ENCODE measurements at places on chromosomes 16 and 17.

DNA sequence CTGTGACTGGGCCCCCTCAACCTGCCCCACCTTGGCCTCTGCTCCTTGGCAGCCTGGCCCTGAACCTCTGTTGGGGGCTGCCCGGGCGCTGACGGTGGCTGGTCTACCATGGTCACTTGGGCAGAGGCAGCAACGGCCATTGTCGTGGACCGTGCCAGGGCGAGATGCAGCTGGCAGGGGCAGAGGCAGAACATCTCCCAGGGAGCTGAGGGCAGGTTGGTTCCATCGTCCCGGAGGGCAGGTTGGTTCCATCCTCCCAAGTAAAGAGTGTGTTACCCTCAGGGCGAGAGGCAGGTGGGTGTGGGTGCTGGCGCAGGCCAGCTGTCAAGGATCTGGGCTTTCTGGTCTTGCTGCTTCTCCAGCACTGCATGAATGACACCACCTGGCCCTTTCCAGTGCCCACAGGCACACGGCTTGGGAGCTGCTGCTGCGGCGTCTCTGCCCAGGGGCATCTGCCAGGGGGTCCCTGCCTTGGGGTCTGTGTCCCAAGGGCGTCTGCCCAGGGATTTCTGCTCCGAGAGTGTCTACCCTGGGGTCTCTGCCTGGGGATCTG is 12.0 kb downstream of the ACSF3 start:
- no peak for DNase-seq

GRCh38 chr16:53895433-53895832 is 191.5 kb downstream of the FTO start:
- DNase-seq, result no peak

GRCh38 chr16:52755396-52755795 is 208.5 kb upstream of the TOX3 start:
- DNase-seq, result no peak

- no peak for DNase-seq
These were observed 4.6 kb upstream of the PYDC1 start for GRCh38 chr16:31221357-31222160.

- no peak for DNase-seq
These were observed 354.7 kb upstream of the RBFOX1 start for GRCh38 chr16:6977916-6978315.

- no peak for DNase-seq
These were observed 47.5 kb downstream of the COX4I1 start for GRCh38 chr16:85847036-85847435.

DNA sequence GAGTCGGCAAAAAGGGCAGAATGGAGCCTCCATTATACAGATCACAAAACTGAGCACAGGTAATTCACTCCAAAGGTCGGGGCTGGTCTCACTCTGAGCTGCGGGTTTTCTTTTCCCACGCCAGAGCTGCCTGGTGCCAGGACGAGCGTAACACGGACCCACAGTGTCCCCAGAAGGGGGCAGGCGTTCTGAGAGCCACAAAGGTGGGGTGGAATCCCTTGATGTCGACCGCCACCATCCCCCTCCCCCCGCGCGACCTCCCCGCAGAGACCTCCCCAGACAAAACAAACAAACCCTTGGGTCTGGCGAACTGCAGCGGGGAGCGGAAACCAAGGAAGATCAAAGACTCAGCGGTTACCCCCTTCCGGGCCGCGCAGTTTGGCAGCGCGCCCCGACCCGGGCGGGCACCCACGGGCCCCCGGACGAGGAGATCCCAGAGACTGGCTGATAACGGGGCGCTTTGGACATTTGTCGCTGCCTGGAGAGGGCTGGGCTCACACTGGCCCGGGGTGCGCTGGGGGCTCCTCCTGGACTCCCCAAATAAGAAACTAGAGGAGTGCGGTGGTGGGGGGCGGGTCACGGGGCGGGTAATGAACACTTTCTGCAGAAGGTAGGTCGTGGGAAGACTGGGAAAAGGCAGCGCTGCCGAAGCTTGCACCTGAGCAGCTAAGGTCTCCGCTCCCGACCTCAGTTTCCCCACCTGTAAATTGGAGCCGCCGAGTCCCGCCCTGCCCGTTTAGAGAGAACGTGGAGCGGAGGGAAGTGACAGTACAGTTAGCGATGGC is 664 bp upstream of the NKD1 start:
- DNase-seq, result peak; percentile 73

GRCh38 chr17:3643889-3644349 is 7.4 kb downstream of the CTNS start:
- DNase-seq, result peak; percentile 72

- DNase-seq, result no peak
These were observed 28.4 kb downstream of the CASKIN2 start for GRCh38 chr17:75486951-75487350.

DNA sequence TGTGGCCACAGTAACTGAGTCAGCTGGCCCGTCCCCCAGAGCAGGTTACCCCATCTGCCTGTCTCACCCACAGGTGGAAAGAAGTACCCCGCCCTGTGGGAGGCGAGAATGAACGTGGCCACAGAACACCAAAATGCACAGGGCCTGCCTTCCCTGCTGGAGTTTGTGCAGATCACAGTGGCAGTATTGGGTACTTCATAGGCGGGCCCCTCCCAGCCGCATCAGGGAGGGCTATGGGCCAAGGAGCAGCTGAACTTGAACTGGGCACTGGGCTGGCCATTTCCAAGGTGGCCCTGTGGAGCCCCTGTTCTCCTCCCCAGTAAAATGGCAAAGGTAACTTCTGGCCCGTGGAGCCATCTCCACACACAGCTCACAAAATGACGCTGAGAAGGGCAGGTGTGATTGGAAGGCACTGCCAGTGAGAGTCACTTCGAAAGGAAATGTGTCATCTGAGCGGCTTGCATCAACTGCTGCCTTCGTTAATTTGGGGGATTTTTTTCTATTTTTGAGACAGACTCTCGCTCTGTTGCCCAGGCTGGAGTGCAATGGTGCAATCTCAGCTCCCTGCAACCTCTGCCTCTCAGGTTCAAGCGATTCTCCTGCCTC is 162.9 kb downstream of the ENGASE start:
- no peak for DNase-seq

DNA sequence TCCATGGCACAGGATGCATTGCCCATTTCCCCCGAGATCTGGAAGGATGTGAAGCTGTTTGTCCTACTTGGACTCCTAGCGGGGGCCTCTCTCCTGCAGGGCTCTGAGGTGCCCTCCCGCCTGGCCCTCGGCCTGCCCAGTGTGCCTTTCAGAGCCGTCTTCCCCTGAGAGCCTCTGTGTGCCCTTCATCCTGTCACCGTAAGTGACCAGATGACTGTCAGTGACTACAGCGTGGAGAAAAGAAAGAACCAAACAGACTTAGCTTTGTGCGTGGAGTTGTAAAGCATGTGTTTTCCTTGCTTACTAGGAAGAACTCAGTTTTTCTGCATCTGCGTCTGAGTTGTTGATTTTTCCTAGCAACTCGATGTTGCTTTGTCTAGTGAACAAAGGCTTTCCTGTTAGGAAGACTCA is 56.1 kb downstream of the BANP start:
- DNase-seq, result no peak

GRCh38 chr16:87874639-87875427 is 5.5 kb upstream of the SLC7A5 start:
- peak; percentile 87 for DNase-seq

DNA sequence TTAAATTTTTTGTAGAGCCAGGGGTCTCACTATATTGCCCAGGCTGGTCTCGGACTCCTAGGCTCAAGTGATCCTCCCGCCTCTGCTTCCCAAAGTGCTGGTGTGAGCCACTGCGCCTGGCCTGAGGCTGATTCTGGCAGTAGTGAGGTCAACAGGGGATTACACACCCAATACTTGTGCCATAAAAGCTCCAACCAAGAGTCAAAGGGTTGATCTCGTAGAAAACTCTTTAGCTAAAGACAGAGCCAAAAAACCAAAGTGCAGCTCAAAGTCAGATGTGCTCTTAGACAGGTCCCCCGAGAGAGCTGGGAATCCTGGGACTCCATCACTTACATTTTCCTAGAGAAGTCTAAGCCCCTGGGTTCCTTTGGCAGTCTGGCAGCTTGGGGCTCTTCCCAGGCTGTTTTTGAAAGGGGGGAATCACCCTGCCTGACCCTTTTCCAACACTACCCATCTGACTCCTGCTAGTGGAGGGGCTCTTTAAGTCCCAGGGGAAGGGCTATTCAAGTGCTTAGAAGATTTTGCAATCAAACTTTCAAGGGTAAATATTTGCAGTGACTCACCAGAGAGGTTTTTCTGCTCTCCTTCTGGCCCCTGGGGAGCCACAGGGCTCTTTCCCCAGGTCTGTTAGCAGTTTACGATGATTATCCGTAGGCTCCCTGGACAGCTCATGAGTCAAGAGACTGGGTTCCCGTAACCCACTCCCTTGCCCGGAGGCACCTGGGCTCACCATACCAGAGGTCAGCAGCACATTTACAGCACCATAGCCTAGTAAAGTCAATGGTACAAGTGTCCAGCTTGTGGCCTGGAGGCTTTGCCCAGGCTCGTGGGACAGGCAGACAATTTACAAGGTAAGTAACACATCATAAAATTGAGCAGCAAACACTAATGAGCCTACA is 408.7 kb downstream of the SLC39A11 start:
- no peak for DNase-seq

DNA sequence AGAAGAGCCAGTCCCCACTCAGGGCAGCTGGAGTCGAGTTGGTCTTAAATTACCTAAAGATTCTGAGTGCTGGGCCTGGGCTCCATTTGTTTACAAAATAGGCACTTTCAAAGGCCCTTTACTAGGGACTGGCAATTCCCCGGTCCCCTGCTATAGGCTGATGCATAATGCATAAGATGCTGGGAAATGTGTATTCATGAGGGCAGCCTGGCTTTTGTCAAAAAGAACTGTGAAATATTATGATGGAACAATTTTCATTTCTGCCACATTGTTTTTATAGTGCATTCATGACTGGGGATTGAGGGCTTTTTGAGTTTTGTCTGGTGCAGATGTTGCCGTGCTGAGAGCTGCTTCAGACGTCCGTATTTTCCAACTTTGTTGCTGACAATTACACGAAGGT is 617.0 kb upstream of the CDH5 start:
- no peak for DNase-seq

- DNase-seq, result no peak
These were observed 331.4 kb downstream of the GRIN2A start for GRCh38 chr16:9850817-9851216.

GRCh38 chr16:78659216-78659615 is 559.8 kb downstream of the WWOX start:
- DNase-seq, result no peak

DNA sequence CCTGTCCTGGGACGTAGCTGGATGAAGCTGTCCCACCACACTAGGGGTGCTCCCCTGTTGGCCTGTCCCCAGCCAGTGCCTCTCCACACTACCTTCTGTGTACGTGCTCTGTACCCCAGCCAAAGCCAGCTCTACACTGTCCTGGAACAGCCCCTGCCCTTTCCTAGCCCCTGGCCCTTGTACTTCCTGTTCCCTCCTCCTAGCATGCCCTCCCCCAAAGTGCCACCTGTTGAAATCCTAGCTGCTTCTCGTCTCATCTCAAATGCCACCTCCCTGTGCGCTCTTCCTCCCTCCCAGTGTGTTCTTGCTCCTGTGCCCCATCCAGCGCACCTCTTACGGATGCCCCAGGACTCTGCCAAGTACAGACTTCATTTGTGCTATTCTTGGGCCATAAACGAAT is 33.5 kb downstream of the IRX3 start:
- no peak for DNase-seq

DNA sequence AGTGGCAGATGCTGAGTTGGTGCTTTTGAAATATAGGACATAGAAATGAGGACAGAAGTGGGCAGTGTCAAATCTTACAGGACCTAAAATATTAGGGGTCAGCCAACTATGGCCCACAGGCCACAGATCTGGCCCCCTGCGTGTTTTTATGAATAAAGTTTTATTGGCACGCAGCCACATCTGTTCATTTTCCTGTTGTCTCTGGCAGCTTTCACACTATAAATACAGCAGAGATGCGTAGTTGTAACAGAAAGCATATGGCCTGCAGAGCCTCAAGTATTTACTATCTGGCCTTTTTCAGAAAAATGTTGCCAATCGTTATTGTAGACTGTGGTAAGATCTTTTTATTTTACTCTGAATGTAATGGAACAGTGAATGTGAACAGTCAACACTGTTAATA is 82.8 kb downstream of the ABCC6 start:
- no peak for DNase-seq

GRCh38 chr17:44780845-44781480 is 22.2 kb downstream of the ADAM11 start:
- DNase-seq, result no peak

- peak; percentile 38 for DNase-seq
These were observed 2.3 kb upstream of the CBX4 start for GRCh38 chr17:79841369-79842135.

DNA sequence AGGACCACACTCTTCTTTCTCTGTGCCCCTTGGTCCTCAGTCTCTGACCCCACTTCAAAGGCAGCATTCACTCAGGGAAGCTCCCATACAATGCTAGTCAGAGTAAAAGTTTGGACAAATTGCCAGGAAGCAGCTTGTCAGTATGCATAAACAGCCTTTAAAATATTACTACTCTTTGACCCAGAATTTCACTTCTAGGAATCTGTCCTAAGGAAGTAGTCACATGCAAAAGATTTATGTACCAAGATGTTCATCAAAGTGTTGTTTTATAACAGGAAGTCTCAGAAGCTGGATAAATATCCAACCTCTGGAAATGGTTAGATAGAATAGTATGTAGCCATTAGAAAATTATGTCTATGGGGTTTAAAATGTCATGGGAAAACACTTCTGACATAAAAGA is 31.0 kb downstream of the MAPT start:
- DNase-seq, result no peak

- no peak for DNase-seq
These were observed 8.2 kb downstream of the MYH3 start for GRCh38 chr17:10648956-10649355.

- DNase-seq, result no peak
These were observed 6.3 kb downstream of the C17orf50 start for GRCh38 chr17:35766903-35767510.

GRCh38 chr16:10579965-10580882 is at the start of gene EMP2:
TSS of gene EMP2 (minus strand) at chr16:10580598. CDS start at chr16:10547617, 32,981 bp downstream.
- peak; percentile 26 for DNase-seq

GRCh38 chr17:47621293-47622179 is 28.2 kb upstream of the KPNB1 start:
- DNase-seq, result no peak

DNA sequence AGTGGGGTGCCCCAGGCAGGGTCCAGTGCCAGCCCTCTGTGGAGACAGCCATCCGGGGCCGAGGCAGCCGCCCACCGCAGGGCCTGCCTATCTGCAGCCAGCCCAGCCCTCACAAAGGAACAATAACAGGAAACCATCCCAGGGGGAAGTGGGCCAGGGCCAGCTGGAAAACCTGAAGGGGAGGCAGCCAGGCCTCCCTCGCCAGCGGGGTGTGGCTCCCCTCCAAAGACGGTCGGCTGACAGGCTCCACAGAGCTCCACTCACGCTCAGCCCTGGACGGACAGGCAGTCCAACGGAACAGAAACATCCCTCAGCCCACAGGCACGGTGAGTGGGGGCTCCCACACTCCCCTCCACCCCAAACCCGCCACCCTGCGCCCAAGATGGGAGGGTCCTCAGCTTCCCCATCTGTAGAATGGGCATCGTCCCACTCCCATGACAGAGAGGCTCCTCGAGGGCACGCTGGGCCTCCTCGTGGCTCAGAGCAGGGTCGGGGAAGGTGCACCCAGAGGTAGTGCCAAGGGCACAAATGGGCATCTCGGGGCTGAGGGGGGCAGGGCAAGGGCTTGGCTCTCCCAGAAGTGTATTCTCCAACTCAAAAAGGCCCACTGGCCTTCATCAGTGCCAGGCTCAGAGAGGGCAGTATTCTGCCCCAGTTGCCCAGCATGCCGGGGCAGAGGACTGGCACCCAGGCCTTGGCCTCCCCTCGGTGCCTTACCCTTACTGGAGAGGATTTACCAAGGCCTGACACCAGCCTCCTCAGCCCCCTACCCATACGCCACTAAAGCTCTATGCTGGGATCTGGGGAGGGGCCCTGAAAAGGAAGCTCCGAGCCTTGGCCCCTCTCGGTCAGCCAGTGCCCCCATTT is at the start of gene CDH5:
Gene CDH5 (plus strand): TSS at position 259 of the 867 bp plus-strand sequence. CDS start 12,647 bp downstream, outside the sequence.
- DNase-seq, result no peak
